ENCODE measurements at places on chromosomes 6 and 20.
A peak's percentile ranks its signal among the peaks of the same experiment; 100 is the strongest.

- no peak for DNase-seq
These were observed 64.7 kb downstream of the BTBD3 start for GRCh38 chr20:11982289-11982954.

DNA sequence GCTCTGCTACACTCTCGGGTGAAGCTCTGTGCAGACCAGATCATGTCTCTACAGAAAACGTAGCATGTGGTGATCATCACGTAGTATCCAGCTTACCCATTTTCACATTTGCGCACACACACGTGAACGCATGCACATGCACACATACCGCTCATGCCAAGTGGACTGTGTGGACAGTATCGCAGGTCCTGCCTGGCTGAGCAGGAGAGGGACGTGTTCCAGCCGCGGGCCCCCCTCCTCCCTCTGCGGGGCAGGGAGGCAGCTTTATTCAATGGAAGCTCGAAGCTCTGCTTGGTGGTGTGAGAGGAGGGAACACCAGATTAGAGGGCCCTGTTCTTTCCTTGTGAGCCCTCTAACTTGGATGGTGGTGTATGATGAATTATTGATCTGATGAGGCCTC, 51.1 kb downstream of the CDH26 start:
- DNase-seq: no peak

DNA sequence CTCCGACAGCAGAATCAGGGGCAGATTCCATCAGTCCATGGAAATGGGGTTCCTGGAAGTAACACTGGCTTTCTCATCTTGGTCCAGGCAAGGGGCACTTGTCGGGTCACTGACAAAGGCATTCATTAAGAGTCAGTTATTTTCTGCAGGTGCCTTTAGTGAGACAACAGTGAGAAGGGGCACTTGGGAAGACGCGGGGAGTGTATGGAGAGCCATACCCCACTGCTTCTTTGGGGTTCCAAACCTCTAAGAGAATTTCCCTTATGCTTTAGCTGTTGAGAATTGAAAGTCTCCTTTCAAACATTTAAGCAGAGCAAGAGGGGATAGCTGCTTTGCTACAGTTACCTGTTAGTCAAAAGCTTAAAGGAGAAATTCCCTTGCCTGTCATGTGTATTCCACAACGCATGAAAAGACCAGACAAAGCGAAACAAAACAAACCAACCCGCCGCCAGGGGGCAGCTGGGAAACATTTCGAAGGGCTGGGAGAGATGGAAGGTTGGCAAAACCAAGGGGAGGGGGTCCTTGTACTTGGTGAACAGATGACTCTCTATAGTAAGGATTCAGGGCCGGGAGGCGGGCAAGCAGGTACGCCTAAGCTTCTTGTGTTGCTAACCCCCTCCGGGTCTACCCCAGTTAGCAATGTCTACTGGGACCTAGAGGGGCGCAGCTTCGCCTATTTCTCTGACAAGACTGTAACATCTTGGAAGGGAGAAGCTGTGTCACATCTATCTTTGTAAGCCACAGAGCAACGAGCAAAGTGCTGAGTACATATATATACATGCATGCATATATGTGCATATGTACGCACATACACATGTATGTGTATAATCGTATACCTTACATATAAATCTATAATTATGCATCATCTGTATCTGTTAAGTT, 474.9 kb upstream of the AGPAT4 start:
- DNase-seq: no peak

GRCh38 chr6:154080461-154081189, 41.6 kb downstream of the OPRM1 start:
- DNase-seq: no peak

GRCh38 chr6:64538722-64539121, 903.1 kb downstream of the PHF3 start:
- DNase-seq: no peak

DNA sequence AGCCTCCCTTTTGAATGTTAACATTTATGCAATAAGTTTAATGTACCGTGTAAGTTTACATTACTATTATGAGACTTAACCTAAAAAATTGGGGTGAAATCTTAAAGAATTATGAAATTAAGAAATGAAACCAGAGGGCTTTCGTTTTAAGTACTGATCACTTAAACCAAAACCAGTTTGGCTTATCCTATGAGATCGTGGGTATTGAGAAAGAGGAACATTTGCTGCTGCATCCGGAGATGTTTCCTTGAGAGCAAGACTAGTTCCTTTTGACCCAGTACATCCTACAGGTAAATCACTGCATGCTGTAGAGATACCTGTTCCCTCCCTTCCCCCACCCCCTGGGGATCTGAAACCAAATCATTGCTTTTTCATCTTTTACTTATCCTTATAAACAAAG, 201.3 kb downstream of the ESR1 start:
- DNase-seq: no peak

GRCh38 chr6:89368999-89369398, 16.5 kb upstream of the UBE2J1 start:
- no peak for DNase-seq

GRCh38 chr20:22540832-22541231, 43.5 kb downstream of the FOXA2 start:
- DNase-seq: no peak

- peak; percentile 94 for DNase-seq
These were observed at the start of gene THBD for GRCh38 chr20:23049201-23050075. TSS of gene THBD (minus strand) at chr20:23049672. CDS start at chr20:23049504, 168 bp downstream.

DNA sequence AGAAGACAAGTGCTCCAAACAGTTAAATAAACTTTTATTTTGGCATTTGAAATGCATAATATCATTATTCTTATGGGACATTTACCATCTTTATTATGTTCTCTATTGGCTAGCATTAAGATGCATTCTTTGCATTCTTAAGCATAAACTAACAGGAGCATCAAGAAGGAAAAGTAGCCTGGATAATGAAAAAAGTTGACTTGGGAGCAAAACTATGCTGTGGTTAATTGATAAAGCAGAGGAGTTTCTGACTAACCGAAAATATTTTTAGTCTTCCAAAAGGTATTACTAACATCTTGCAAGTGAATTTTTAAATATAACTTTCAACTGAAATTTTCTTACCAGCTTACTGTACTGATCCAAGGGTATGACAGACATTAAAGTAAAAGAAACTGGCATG, 140.3 kb downstream of the FLRT3 start:
- DNase-seq: no peak

DNA sequence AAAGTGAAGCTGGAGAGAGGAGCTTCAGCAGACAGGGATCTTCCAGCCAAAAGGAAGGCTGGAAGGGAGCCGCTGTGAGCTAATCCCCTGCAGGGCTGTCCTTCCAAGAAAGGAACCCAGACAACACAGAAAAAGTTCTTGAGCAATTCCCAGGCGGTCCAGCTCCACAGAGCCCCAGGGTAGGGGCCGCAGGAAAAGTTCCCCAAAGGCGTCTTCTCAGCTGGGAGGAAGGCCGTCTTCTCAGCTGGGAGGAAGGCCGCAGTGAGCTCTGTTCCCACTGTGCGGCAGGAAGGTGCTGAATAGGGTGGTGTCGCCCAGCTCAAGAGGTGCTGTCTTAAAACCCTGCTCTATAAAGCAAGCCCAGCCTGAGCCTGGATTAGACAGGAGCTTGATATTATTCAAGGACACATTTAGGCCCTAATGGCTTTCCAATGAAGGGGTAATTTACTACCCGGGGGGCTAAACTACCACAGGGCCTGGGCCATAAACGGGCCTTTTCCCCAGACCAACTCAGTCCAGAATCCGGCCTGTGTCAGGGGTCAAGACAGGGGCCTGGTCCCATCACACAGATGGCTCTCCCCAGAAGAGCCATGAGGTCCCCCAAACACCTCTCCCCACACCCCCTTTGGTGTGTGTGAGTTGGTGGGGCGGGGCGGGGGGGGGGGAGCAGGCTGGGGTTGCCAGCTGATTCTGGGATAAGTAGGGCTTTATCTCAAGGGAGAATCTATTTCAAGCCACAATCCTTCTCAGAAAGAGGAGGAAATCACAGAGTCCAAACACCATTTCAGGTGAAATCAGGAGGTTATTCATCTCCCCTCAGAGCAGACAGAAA, 103.6 kb downstream of the NOL4L start:
- DNase-seq: peak; percentile 66

DNA sequence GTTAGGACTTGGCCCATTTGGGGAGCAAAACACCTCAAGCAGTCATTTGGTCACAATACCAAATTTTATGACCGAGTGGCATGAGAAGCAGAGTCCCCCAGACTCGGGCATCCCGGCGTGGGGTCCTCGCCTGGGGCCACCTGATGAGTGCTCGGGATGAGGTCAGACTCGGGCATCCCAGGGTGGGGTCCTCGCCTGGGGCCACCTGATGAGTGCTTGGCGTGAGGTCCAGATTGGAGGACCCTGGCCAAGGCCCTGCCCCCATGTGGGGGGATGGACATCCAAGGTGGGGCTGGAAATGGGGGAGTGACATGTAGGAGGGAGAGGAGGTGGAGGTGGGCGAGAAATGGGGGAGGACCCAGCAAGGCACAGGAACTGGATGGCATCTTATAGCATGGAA, 56.1 kb upstream of the CST7 start:
- no peak for DNase-seq

- no peak for DNase-seq
These were observed 1.1 kb downstream of the BAG2 start for GRCh38 chr6:57173056-57173885.

DNA sequence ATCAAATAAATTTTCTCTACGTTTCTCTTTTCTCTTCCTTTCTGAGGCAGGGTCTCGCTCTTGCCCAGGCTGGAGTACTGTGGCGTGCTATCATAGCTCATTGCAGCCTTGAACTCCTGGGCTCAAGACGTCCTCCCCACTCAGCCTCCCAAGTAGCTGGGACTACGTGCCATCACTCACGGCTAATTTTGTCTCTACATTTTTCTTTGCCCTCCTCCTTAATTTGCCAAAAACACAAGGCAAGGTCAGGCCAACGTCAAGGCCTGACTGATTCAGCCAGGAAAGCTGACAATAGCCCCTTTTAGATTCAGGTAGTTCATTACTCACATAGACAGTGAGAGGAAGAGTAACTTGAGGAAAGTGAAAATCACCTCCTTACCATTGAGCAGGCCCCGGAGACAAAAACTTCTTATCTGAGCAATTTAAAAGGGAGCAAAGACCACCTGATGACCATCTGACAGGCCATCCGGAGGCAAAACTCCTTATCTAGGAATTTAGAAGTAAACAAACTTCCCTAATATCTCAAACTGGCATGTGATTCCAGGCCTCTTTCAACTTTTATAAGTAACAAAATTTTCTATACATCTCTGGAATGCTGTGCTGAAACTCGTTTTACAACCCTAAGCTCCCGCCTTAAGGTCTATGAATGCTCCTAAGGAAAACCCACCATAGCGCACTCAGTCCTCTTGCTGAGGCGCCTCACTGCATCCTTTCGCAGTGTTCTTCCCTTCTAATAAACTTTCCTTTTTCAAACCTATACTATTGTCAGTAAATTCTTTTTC, 42.1 kb upstream of the SRPK1 start:
- DNase-seq: no peak

DNA sequence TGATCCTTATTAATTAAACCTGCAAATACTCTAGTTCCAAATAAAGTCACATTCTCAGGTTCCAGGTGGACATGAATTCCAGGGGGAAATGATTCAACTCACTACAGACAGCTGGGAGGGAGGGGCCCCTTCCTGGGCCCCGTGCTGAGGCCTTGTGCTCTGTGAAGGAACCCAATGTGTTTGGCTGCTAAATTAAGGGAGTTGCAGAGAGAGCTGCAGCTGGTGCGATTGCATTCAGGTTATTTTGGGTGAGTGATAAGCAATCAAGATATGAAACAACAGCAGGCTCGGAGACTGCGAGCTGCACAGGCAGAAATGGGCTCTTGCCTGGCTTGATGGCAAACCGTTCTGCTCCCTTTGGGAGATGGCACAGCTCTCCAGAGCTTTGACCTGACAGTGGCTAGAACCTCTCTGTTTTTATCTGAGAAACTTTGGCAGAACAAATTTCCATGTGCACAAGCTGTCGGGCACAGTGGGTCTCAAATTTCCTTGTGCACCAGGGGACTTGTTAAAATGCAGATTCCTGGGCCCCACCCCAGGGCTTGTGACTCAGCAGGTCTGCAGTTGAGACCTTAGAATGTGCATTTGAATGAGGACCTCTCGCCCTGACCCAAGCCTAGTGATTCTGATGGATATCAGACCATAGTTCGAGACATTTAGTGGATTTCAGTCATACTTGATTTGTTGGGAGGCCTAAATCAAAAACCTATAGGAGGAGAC, 9.8 kb downstream of the MAPK13 start:
- no peak for DNase-seq

DNA sequence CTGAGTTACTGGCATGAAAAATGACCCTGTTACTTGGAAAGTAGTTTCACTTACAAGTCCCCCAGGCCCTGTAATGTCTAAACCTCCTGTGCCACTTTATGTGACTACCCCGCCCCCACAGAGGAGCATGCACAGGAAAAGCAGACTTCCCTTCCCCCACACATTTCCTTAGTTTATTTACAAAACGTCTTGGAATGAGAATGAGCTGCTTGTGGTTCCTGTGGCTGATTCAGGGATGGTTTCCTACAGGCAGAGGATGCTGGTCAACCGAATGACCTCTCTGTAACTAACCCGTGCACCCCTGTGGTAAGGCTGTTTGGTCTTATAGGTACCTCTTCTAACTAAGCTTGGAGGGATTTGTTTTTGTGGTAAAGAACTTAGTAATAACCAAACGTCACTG, 28.5 kb downstream of the RSPO3 start:
- no peak for DNase-seq

DNA sequence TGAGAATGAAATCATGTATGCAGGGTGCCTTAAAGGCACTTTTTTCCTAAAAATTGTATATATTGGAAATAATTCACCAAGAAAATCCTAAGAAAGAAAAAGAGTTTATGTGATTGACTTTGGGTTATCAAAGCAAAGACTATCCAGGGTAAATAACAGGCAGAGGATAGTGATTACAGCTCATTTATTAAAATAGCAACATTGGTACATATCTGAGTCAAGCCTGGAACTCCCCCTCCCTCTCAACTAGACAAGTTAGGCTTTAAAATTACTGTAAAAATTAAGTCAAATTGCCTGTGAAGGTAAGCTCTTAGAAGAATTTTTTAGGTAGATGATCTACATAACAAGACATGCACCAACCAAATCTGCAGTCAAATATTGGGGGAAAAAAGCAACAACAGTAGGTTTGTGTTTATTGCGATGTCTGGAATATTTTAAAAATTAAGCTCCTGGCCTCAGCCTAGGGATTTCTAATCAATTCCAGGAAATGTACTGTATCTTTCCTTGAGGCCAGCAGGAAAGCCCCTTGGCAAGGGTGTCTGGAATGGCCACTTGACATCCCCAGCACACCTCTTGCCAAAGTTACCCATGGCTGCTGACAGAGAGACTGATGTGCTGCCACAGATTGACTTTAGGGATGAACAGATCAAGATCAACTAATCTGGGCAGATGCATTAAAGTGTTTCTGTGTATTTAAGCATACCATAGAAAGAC, 31.2 kb upstream of the HBS1L start:
- no peak for DNase-seq

GRCh38 chr6:121437851-121438651, 2.6 kb downstream of the GJA1 start:
- DNase-seq: no peak

GRCh38 chr20:38143646-38144554, 21.2 kb downstream of the TGM2 start:
- peak; percentile 100 for DNase-seq

DNA sequence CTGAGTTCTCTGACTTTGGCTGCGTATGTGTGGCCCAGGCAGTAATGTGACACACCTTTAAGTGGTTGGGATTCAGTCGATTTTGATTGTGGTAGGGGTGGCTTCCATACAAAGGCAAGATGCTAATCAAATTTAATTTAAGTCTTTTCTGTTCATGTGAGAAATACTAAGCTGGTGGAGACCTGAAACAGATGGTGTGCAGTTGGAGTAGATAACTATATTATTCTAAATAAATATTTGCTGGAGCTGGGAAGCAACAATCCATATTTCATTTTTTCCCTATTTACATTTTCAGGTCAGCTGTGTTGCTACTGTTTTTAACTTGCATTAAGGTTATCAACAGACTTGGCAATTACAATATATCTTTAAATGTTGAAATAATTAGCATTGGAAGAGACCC, 67.4 kb upstream of the C20orf144 start:
- no peak for DNase-seq
